Fibroblast of skin of right quadriceps (primary cell): ENCODE measurements at places on chromosomes 16 and 17.

GRCh38 chr16:84277244-84277823 is 17.3 kb upstream of the WFDC1 start:
- peak; percentile 43 for DNase-seq

- no peak for DNase-seq
Measured at GRCh38 chr17:58413684-58414083, 3.6 kb downstream of the RNF43 start.

- no peak for DNase-seq
Measured at GRCh38 chr17:49573510-49574322, 2.0 kb upstream of the NXPH3 start.

DNA sequence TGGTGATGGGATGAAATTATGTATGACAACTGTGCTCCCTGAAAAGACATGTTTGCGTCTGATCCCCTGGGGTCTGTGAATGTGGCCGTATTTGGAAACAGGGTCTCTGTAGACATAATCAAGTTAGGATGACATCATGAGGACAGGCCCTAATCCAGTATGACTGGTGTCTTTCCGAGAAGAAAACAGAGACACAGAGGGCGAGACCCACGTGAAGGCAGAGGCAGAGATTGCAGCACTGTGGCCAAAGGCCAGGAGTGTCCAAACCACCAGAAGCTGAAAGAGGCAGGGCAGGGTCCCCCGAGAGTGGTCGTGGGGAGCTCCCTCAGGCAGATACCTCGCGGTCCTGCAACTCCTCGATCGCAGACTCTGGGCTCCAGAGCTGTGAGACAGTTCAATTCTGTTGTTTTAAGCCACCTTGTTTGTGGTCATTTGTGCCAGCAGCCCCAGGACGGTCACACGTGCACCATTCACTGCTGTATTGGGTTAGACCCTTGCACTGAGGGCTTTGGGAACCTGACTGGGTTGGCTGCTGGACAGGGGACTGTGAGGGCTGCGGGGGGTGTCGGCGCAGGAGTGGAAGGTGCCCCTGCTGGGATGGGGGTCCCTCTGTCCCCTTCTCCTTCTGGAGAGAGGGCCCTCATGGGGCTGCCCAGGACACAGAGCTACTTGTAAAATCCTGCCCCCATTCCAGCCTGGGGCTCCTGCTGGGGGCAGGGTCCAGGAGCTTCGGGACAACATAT is 27.7 kb downstream of the METRNL start:
- DNase-seq = no peak

- DNase-seq = no peak
Measured at GRCh38 chr17:46158323-46159296, 34.6 kb downstream of the KANSL1 start.

DNA sequence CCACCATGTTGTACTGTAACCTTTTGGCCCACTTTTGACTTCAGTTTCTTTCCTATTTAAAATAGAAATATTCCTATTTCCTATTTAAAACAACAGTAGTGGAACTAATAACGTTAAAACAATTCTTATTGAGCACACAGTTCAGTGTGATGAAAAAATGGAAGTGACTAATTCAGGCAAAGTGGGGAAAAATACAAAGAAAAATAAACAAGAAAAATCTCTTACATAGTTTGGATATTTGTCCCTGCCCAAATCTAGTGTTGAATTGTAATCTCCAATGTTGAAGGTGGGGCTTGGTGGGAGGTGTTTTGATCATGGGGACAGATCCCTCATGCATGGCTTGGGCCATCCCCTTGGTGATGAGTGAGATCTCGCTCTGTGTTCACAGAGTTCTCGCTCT is 198.1 kb upstream of the CPHXL start:
- no peak for DNase-seq

- DNase-seq = peak; percentile 61
Measured at GRCh38 chr16:87608400-87608985, 6.2 kb downstream of the JPH3 start.

DNA sequence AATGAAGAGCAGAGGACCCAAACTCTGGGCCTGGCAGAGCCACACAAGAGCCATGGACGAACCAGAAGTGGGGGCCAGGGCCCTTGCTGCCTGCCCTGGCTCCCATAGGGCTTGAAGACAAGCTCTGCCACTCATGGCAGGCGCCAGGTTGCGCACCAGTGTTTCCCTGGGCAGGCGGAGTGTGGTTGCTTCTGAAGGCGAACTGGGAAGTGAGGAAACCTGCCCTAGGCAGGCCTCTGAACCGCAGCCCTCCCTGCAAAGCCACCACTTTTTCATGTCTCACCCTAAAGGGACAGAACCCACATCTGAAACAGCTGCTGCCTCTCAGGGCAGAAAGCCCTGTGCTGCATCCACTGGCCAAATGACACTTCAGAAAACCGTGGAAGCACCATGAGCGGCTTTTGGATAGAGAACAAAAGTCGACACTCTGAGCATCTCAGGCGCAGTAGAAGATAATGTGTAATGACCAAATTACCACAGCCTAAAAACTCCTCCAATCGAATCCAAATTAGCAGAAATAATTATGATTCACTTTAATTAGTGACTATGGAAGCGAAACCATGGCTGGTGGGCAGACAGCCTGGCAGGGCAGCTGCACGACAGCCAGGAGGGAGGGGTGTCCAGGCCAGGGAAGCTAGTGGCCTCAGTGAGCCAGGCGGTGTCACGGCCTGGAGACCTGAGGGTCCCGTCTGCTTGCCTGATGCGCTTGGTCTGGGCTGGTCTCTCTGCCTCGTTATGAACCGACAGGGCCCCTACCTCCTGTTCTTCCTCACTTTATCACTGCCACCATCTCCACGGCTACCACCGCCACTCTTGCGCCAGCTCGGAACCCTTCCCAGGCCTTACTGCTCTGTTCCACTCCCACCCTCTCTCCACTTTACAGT is 59.1 kb downstream of the PRMT7 start:
- DNase-seq = no peak

- no peak for DNase-seq
Measured at GRCh38 chr16:19520861-19521331, 1.0 kb downstream of the GDE1 start.

DNA sequence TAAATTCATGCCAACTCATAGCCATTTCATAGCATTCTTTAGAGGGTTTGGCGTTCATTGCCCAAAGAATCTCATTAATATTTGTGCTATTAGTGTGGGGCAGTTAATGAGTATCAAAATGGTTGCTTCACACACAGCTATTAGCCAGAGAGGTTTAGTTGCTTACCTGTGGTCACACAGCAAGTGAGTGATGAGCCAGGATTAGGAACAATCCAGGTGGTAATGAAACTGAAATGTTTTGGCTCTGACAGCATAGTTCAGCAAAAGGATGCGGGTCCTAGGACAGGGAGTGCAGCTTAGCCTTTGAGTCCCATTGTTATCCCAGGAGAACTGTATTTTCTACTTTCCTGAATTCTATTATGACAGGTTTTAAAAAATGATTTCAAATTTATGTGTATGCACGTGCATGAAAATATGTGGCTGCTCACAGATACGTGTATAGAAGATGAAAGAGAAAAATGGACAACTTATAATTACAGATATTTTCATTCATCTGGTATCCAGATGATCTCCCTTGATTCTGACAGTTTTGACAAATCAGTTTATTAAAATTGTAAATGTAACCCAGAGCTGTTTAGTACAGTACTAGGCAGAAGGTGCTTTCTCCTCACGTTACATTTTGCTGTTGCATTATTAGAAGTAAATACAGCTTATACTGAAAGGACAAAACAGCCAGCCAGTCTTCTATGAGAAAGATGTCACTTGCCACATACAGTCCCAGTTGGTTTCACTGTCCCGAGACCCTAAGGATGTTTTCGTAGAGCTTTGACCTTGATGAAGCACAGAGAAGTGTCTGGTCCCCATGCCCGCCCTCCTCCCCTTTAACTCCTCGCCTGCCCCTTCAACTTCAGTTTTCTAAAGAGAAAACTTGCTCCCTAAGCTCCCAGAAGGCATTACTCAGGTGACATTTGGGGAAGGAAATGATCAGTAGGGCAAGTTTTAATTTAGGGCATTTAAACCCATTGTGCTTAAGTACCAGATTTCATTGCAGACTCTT is 99.8 kb upstream of the TBX2 start:
- no peak for DNase-seq

DNA sequence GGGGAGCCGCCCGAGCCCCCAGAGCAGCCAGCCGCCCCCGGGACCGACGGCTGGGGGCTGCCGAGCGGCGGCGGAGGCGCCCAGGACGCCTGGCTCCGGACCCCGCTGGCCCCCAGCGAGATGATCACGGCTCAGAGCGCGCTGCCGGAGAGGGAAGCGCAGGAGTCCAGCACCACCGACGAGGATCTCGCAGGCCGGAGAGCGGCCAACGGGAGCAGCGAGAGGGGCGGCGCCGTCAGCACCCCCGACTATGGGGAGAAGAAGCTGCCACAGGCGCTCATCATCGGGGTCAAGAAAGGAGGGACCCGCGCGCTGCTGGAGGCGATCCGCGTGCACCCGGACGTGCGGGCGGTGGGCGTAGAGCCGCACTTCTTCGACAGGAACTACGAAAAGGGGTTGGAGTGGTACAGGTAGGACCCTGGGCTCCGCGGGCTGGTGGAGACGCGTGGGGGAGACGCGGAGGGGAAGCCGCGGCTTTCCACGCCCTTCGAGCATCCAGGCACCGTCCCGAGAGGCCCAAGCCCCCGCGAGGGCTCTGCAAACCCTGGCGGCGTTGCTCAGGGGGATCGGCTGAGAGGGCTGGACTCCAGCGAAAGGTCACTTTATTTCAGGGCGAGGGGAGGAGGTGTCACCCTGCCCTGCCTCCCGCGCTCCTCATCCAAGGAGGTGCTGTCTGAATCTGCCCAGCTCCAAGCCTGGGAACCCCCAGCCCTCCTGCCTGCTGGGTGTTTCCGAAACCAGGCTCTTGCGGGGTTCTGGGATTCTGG is 1.2 kb downstream of the HS3ST4 start:
- DNase-seq = no peak

DNA sequence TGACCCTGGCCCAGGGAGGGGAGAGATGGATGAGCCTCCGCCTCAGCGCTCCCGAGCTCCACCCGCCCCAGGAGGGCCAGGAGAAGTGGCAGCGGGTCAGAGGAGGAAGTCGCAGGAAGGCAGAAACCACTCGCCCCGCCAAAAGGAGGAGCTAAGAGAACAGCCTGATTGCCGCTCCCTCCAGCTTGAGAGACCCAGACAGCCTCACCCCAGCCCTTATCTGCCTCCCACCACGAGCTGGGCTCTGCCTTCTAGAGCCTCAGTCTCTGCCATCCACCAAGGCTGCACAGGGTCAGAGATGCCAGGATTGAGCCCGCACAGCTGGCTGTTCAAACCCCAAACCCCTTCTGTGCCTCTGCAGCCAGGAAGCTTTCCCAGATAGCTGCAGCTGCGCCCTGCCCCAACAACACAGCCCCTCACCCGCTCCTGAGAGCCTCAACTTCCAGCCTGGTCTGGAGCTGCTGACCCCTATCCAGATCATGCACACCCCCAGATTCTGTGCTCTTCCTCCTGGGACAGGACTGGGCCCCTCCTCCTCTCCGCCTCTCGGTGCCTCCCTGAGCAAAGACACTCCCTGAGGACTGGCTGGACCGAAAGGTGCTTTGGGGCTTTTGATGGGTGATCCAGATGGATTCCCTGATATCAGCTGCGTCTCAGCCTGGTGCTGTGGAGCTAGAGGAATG is 1.0 kb upstream of the ATP2A3 start:
- peak; percentile 14 for DNase-seq

DNA sequence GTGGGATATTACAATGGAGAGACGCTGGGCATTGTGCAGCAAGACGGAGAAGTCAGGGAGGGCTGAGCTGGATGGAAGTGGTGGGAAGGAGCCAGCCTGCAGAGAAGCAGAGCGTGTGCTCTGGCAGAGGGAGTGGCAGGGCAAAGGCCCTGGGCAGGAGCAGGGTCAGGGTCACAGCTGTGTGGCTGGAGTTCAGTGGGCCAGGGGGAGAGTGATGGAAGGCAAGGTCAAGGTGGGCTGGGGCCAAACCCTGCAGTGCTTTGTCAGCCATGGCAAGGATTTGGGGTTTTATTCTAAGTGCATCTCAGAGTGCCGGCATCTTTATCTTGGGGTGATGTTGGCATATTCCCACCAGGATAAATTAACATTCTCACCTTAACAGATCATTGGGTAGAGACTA is 31.9 kb upstream of the C16orf78 start:
- DNase-seq = no peak

DNA sequence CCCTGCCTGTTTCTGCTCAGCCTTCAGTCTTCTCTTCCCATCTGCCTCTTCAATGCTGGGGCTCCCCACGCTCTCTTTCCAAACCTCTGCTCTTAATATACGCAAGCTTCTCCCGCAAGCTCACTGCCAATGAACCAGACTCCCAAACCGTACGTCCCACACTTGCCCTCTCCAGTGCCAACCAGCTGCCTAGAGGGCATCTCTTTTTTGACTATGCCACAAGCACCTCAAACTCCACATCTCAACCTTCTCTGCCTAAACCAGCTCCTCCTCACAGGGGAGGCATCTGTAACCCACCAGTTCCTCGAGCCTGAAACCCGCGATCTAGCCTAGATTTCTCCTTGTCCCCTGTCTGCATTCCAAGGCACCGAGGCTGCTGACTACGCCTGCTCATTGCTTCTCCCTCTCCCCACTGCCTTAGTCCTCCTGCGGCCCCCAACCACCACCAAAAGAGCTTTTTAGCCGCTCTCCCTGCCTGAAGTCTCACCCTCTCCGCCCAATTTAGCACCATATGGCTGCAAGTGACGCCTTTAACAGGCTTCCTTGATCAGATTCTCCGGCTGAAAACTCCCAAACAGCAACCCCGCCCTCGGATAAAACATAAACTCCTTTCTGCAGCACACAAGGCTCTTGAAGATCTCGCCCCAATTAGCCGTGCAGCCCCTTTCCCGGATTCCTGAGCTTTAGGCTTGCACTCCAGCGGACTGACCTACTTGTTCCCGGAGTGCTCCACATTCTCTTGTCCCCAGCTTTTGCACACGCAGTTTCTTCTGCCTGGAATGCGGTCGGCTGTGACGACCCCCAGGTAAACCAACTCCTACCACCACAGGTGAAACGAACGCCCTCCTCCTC is 1.5 kb downstream of the GGA2 start:
- DNase-seq = no peak

GRCh38 chr16:8929086-8929748 is 34.5 kb downstream of the USP7 start:
- no peak for DNase-seq

- DNase-seq = peak; percentile 78
Measured at GRCh38 chr17:65931246-65932149, 260.4 kb downstream of the CEP112 start.

- DNase-seq = no peak
Measured at GRCh38 chr16:1538804-1539520, 5.5 kb downstream of the TMEM204 start.

GRCh38 chr17:48728232-48729231 is at the start of gene HOXB13:
Gene HOXB13 (minus strand): TSS chr17:48728750. CDS start chr17:48728593, 157 bp downstream.
- peak; percentile 64 for DNase-seq

GRCh38 chr16:81500833-81501521 is 56.4 kb downstream of the CMIP start:
- peak; percentile 53 for DNase-seq

DNA sequence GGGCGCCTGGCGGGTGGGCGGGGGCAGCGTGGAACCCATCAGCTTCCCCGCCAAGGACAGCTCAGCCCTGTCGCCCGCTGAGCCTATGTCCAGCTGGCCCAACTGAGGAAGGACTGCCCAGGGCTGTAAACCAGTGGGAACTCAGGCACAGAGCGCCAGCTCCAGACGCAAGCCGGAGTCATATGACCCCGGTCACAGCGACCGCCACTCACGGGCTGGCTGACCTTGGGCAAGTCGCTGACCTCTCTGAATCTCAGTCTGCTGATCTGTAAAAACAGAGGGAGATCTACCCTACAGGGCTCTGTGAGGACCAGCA is 170.0 kb downstream of the C16orf78 start:
- DNase-seq = no peak

- DNase-seq = no peak
Measured at GRCh38 chr16:70714581-70715054, 28.8 kb upstream of the MTSS2 start.
